ENCODE measurements at places on chromosomes 7 and 10.

GRCh38 chr7:38978491-38978890 lies 782 bp downstream of the POU6F2 start:
- no peak for DNase-seq

DNA sequence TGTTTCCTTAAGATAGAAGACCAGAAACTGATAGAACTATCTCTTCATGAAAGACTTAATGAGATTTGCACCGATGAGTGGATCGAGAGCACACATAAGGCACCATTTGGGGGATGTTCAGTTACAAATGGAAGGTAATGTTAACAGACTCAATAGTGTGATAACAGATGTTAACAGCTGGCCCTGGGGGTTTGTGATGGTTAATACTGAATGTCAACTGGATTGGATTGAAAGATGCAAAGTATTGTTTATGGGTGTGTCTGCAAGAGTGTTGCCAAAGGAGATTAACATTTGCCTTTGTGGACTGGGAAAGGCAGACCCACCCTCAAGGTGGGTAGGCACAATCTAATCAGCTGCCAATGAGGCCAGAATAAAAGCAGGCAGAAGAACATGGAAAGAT lies 130.5 kb upstream of the DGKB start:
- DNase-seq = no peak

DNA sequence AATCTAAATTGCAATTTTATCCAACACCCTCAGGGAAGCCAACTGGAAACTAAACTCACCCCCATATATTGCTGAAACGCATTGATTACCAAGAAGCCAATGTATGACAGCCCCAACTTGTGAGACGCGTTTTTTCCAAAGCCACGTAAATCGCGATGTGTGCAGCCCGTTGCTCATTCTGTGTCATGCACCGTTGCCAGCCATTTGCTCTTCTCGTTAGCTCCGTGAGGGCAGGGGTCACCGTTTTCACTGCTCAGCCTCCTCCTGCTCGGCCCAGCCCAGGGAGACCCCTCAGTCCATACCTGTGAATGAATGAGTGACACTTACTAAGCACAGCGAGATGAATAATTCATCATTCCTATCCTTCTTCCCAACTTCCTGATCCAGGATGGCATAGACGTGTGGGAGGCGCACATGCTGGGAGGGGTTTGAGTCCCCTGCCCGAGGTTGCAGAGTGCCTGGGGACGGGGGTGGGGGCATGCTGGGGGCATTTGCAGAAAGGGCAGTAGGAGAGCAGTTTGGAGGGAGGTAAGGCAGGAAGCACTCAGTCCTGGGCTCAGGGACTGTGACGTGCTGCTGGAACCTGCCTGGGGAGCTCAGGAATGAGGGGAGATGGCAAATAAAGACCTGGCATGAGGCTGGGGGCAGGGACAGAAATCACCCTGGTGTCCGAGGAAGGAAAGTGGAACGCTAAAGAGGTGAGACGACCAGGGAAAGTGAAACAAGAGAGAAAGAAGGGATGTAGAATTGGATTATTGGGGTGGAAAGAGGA lies 104.2 kb upstream of the SDK1 start:
- DNase-seq = no peak

DNA sequence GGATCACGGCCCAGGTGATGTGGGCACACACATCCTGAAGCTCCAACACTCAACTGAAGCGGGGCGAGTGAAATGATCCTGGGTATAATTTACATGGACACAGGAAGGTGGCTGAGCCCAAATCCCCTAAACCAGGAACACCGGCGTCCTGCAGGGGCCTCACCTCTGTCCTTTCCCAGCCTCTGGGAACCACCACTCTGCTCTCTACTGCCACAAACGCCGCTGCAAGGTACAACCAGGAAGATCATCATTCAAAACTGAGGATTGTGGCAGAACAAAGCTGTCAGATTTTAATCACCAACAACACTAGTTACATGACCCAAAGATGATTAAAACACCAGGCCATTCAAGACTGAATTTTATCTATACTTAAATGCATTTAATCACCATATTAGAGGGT lies 104.0 kb downstream of the DIP2C start:
- DNase-seq = no peak

GRCh38 chr7:539731-540411 lies 20.2 kb upstream of the PDGFA start:
- DNase-seq = no peak

GRCh38 chr10:44853148-44853734 lies 57.9 kb upstream of the TMEM72 start:
- no peak for DNase-seq

GRCh38 chr7:19537942-19538401 lies 170.9 kb downstream of the POLR1F start:
- no peak for DNase-seq

DNA sequence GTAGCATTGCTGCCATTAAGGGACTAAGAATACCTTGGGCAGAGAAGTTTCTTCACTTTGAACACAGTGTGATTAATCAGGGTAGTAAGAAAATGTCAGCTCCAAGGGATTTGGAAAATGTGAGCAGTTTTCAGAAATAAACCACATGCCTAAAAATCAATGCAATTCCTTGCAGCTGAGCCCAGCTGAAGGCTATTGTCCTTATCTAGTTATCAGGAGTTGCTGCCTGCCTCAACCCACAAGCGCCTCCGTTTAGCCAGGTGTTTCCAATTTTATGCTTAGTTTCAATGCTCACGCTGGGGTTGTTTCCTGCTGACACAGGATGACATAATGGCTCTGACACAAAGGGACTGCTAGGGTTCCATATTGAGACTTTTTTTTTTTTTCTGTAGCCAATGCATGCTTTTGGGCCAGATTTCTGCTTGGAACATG lies 132.3 kb upstream of the ANK3 start:
- peak; percentile 51 for DNase-seq

- no peak for DNase-seq
Observed at GRCh38 chr7:46844486-46844885, 737.4 kb downstream of the TNS3 start.

- DNase-seq = no peak
Observed at GRCh38 chr7:116512520-116513188, 12.2 kb upstream of the CAV1 start.

- no peak for DNase-seq
Observed at GRCh38 chr10:80100116-80100515, 21.7 kb downstream of the TMEM254 start.

GRCh38 chr7:43658718-43659548 lies 70.4 kb downstream of the COA1 start:
- DNase-seq = peak; percentile 88

DNA sequence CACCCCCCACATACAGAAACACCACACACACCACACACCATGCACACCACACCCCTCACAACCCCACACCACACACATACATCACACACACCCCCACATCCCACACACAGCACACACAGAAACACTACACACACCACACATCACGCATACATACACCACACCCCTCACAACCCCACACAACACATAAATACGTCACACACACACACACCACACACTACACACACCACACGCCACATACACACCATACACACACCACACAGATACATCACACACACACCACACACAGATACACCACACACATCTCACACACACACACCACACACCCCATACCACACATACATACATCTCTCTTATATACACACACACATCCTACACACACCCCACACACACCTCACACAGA lies 126.2 kb downstream of the ANLN start:
- DNase-seq = no peak

DNA sequence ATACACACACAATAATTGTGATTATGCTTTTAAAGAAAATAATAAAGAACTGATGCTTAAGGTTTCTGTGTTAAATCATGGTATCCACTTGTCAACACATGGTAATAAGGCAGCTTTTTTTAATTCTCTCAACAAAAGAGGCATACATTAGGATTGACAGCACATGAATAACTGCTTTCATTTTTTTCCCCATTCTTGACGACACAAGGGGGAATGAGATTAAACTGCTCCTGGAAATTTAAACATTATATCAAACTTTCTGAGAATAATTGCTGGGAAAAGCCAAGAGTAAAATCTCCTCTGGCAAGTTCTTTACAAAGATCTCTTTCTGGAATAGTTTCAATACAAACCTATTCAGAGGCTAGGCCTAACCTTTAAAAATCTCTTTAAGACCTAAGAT lies 99.0 kb upstream of the GPR22 start:
- no peak for DNase-seq

GRCh38 chr10:13784067-13784466 lies 197.3 kb downstream of the PRPF18 start:
- DNase-seq = no peak

GRCh38 chr10:127303746-127304145 lies 107.4 kb upstream of the INSYN2A start:
- DNase-seq = no peak

DNA sequence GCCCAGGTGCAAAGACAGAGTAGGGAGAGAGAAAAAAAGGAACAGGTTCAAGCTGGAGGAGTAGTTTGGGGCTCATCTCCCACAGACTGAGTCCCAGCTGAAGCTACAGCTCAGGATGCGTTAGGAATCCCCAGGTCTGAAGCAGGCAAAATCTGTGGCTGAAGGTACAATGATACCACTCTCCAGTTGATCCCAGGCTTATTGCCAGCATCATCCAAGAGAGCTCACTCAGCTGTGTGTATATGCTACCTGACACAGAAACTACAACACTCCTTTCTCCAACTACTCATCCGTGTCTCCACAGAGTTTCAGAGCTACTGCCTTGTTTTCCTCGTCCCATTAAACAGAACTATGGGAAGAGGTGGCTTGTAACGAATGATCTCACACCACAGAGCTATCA lies 851.3 kb downstream of the GRID1 start:
- no peak for DNase-seq

- no peak for DNase-seq
Observed at GRCh38 chr7:55092186-55092974, 73.6 kb downstream of the EGFR start.

DNA sequence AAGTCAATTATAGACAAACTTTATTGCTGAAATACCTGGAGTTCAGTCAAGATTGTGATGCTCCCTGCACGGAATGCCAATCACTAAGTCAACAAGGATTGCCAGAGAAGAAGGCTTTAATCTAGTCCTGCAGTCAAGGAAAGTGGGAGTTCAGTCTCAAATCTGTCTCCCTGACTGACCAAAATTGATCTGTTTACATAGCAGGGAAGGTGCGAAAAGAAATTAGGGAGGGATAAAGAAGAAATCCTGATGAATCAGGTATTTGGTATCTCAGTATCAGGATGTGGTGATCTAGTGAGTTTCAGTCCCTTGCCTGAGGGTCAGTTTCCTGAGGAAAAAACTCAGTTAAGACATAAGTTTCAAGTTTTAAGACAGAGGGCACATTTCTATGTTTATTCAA lies 2.1 kb upstream of the AKR1D1 start:
- DNase-seq = no peak

- no peak for DNase-seq
Observed at GRCh38 chr10:86188796-86189558, 177.6 kb downstream of the GRID1 start.

DNA sequence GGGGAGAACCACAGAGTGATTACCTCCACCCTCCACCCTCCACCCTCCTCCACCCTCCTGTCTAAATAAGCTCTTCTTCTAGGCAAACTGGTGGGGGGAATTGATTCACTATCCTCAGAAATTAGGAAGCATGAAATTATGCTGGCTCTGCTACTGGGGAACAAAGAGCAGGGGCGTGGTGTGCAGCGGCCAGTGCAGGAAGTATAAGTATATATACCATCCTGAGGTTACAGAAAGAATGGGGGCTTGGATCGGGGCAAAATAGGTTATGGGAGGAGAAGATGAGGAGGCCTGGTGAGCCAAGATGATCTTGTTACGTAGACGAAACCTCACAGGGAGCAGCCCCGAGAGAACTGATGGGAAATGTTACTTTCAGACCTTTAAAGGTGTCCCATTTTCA lies 49.1 kb downstream of the SYPL1 start:
- DNase-seq = no peak

GRCh38 chr10:72337039-72337629 lies 17.6 kb downstream of the DNAJB12 start:
- no peak for DNase-seq

GRCh38 chr7:40580776-40581175 lies 446.0 kb downstream of the SUGCT start:
- no peak for DNase-seq
